ENCODE measurements at places on chromosomes 1 and 21. TPM values are rescaled to one million over a fixed set of nuclear protein-coding genes. Genes with fewer than 3 reads are reported as not detected.
A peak's percentile ranks its signal among the peaks of the same experiment; 100 is the strongest.

DNA sequence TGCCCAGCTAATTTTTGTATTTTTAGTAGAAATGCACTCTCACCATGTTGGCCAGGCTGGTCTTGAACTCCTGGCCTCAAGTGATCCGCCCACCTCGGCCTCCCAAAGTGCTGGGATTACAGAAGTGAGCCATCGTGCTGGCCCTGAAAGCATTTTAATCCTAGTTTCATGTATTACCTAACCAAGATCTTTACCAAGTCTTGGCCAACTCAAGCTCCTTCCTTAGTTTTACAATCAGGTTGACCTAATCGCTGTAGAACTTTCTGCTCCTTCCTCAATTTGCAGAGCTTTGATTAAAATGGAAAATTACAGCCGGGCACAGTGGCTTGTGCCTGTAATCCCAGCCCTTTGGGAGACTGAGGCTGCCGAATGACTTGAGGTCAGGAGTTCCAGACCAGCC lies 3.2 kb upstream of the TMEM63A start:
- no peaks in the 10 kb centered on the region for H3K27me3 ChIP-seq
- H3K4me1 ChIP-seq: peaks cover 11% of the 10 kb centered on the region
- no peaks in the 10 kb centered on the region for H3K36me3 ChIP-seq
- no peak overlapping the region for H3K27ac ChIP-seq
- no peak for DNase-seq

- peaks cover 57% of the 10 kb centered on the region for H3K4me1 ChIP-seq
- DNase-seq: no peak
- H3K27me3 ChIP-seq: no peaks in the 10 kb centered on the region
- H3K4me3 ChIP-seq: peak overlapping the region; percentile 97
- H3K27ac ChIP-seq: peak overlapping the region; percentile 94
These were observed 1.5 kb downstream of the HIPK1 start for GRCh38 chr1:113930499-113931161.

DNA sequence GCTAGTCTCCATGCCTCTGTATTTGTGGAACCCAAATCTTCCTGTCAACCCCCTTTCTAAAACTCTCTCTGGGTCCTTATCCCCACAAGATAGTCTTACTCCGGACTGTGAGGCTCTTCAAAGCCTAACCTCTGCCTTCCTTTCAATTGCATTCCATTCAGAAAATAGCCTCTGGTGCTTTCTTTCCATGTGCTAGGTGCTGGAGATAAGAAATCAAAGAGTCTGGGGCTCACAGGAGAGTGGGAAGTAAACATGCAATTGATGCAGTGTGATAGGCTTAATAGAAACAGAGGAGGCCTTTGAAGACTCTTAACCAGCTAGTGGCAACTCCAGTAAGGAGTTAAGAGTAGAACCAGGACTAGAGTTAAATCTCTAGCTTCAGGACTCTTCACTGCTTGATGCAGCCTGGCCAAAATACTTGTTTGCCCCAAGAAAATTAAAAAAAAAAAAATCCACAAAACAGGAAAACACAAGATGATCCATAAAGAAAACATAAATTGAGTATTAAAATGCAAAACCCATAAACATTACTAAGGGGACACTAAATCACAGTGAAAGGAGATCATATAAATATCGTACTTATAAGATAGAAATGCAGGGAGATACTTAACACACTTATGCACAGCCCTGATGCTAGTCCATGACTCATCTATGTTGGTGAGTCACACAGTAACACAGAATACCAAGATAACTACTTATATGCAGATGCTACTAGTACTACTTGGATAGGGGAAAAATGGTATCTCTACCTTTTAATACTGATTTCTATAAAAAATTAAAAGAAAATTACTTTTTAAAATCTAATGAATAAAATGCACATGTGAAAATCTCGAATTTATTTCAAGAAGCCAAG lies 341.5 kb downstream of the KCNH1 start:
- H3K36me3 ChIP-seq: no peaks in the 10 kb centered on the region
- H3K4me1 ChIP-seq: no peaks in the 10 kb centered on the region
- H3K4me3 ChIP-seq: no peak overlapping the region
- no peaks in the 10 kb centered on the region for H3K27me3 ChIP-seq
- no peak overlapping the region for H3K27ac ChIP-seq

DNA sequence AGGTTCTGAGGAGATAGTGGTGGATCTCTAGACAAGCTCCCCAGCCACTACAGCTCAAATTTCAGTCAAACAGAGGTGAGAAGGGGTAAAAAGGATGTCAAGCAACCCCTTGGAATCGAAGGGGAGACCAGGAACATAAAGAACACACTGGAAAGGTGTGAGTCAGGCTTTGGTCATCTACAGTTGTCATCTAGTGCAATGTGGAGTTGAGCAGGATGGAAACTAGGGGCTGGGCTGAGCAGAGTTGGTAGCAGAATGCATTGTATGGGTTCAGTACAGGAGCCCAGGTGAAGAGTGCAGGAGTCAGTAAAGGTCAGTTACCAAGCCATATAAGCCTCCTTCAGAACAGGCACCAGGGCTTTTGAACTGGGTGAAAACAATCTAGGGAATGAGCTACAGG lies 52.7 kb upstream of the VAV3 start:
- H3K4me1 ChIP-seq: no peaks in the 10 kb centered on the region
- no peak overlapping the region for H3K4me3 ChIP-seq
- H3K27me3 ChIP-seq: no peaks in the 10 kb centered on the region
- DNase-seq: no peak
- no peaks in the 10 kb centered on the region for H3K36me3 ChIP-seq

Gene L1TD1
- not detected for total RNA-seq

GRCh38 chr1:228070173-228070572 lies 12.3 kb upstream of the ARF1 start:
- no peaks in the 10 kb centered on the region for H3K4me1 ChIP-seq
- H3K27me3 ChIP-seq: no peaks in the 10 kb centered on the region
- H3K27ac ChIP-seq: no peak overlapping the region
- H3K36me3 ChIP-seq: no peaks in the 10 kb centered on the region

DNA sequence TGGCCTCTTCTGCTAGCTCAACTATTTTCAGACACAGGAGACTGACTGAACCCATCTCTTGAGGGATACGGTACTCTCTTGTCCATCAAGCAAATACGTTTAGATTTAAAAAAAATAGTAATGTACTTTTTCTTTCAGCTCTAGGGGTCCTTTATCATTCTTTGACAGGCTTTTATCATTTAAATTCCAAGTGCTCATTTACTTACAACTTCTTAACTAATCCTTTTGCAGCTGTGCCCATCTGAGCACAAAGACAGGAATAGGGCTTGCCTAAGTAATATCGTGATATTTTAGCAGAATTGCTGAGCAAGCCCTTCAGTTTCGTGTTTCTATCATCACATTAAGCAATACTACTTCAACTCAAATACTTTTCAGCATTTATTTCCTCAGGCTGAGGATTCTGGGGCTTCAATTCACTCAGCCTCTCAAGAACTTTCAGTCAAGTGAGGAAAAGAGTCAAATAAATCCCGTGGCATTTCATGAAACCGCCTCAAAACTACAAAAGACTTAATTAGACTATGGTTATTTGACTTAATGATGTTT lies 317.6 kb downstream of the BACH1 start:
- no peak for DNase-seq
- H3K4me1 ChIP-seq: no peaks in the 10 kb centered on the region
- H3K27me3 ChIP-seq: no peaks in the 10 kb centered on the region
- no peaks in the 10 kb centered on the region for H3K36me3 ChIP-seq

Gene SPRR1B
- not detected for total RNA-seq

Gene LEMD1
- total RNA-seq: not detected

GRCh38 chr1:86862920-86863319 lies 51.0 kb downstream of the SELENOF start:
- H3K27ac ChIP-seq: no peak overlapping the region
- H3K36me3 ChIP-seq: peaks cover 6% of the 10 kb centered on the region
- no peak overlapping the region for H3K4me3 ChIP-seq
- H3K27me3 ChIP-seq: no peaks in the 10 kb centered on the region
- no peak for DNase-seq

Gene DFFB
- 5.0 TPM for total RNA-seq

GRCh38 chr1:151612501-151613281 lies 841 bp downstream of the SNX27 start:
- peak overlapping the region; percentile 98 for H3K27ac ChIP-seq
- DNase-seq: no peak
- peak overlapping the region; percentile 92 for H3K4me3 ChIP-seq

GRCh38 chr1:231828182-231828920 lies 201.8 kb downstream of the DISC1 start:
- DNase-seq: no peak
- no peak overlapping the region for H3K27ac ChIP-seq
- H3K27me3 ChIP-seq: no peaks in the 10 kb centered on the region
- no peaks in the 10 kb centered on the region for H3K36me3 ChIP-seq

Gene RAP1A
- 235 TPM for total RNA-seq

Gene WNT2B
- 6.3 TPM for total RNA-seq

DNA sequence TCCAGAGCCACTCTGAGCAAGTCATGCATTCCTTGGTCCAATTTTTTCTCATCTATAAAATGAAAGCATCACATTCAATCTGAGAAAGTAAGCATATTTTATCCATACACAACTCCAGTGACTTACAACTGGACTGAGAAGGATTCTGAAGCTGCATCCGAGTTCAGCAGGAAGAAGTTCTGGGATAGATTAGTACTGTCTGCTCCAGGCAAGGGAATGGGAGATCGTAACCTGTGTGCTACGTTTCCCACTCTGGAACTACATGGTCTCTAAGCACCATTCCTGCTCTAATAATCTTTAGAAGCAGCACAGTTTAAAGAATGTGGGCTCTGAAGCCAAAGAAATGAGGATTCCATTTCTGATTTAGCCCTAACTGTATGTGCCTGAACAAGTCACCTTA lies 79.4 kb downstream of the LACTBL1 start:
- DNase-seq: no peak
- H3K27me3 ChIP-seq: peaks cover 23% of the 10 kb centered on the region
- no peaks in the 10 kb centered on the region for H3K36me3 ChIP-seq

GRCh38 chr1:47205918-47206317 lies 16.1 kb upstream of the PDZK1IP1 start:
- H3K27ac ChIP-seq: no peak overlapping the region
- no peaks in the 10 kb centered on the region for H3K36me3 ChIP-seq
- no peaks in the 10 kb centered on the region for H3K4me1 ChIP-seq
- no peaks in the 10 kb centered on the region for H3K27me3 ChIP-seq
- no peak overlapping the region for H3K4me3 ChIP-seq

GRCh38 chr1:111732718-111733117 lies 6.5 kb downstream of the INKA2 start:
- H3K4me3 ChIP-seq: no peak overlapping the region
- peaks cover 87% of the 10 kb centered on the region for H3K4me1 ChIP-seq
- H3K27ac ChIP-seq: peak overlapping the region; percentile 64
- no peaks in the 10 kb centered on the region for H3K27me3 ChIP-seq

DNA sequence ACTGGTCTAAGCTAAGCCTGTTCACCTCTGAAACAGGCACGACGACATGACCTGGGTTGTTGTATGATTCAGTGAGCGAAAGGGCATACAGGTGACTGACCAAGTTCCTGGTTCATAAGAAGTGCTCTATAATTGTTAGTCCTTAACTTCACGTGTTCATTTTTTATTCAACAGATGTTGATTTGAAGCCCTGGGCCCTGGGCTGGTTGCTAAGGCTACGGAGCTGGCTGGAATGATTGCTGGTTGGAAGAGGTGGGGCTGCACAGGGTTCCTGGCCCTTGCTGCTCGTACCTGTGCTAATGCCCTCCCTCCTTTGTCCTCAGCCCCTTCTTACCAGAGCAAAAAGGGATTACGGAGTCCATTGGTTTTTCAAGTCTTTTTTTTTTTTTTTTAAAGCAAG lies 111.3 kb upstream of the CSF3R start:
- no peaks in the 10 kb centered on the region for H3K4me1 ChIP-seq
- H3K4me3 ChIP-seq: no peak overlapping the region
- no peak for DNase-seq
- H3K36me3 ChIP-seq: no peaks in the 10 kb centered on the region
- H3K27ac ChIP-seq: no peak overlapping the region
- H3K27me3 ChIP-seq: peaks cover 82% of the 10 kb centered on the region

Gene VWA1
- 131 TPM for total RNA-seq

GRCh38 chr1:173223031-173223380 lies 15.9 kb upstream of the TNFSF4 start:
- no peak overlapping the region for H3K27ac ChIP-seq
- H3K4me3 ChIP-seq: no peak overlapping the region
- H3K27me3 ChIP-seq: no peaks in the 10 kb centered on the region
- DNase-seq: no peak

GRCh38 chr1:58629031-58629462 lies 52.0 kb upstream of the TACSTD2 start:
- no peaks in the 10 kb centered on the region for H3K36me3 ChIP-seq
- DNase-seq: no peak
- H3K4me3 ChIP-seq: no peak overlapping the region

Gene SNX7
- total RNA-seq: 40.5 TPM

DNA sequence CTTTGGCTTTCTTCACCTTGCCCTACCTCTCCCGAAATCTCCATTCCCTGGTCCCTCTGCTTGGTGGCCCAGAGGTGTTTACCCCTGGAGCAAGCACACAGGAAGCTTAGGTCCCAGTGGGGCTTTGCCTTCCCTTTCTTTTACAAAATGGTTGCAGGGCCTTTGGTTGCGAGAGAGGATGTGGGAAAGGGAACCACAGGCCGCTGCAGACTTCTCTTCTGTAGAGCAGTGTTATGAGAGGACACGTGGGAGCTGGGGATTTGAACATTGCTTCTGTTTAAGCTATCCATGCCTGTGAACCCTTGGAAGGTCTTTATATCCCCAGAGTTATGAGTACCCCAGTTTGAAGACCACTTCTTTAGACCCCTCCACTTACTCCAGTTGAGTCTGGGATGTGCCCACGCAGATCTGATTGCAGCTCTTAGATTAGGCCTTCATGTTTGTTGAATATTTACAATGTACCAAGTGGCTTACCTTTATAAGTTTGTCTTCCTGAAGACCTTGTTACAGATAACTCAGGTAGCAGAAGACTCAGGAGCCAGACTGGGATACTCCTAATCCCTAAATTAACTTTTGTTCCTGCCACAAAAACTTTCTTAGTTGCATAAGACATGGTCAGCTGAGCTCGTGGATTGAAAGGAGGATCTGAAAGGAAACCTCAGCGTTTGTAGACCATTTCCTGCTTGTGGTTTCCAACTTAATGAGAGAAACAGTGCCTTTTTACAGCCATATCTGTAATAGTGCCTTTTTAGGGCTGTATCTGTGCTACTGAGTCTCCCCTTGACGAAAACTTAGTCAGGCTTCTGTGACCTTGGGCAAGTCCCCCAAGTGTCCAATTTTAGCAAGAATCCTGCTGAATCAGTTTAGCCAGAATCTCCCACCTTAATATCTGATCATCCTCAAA lies 21.9 kb upstream of the IVNS1ABP start:
- no peaks in the 10 kb centered on the region for H3K36me3 ChIP-seq
- H3K27me3 ChIP-seq: no peaks in the 10 kb centered on the region
- no peak overlapping the region for H3K27ac ChIP-seq
- H3K4me3 ChIP-seq: no peak overlapping the region

GRCh38 chr1:230976825-230977747 lies 1.6 kb downstream of the TTC13 start:
- H3K36me3 ChIP-seq: peaks cover 25% of the 10 kb centered on the region
- H3K27ac ChIP-seq: peak overlapping the region; percentile 79
- DNase-seq: no peak

Gene GBP5
- total RNA-seq: 3.0 TPM

DNA sequence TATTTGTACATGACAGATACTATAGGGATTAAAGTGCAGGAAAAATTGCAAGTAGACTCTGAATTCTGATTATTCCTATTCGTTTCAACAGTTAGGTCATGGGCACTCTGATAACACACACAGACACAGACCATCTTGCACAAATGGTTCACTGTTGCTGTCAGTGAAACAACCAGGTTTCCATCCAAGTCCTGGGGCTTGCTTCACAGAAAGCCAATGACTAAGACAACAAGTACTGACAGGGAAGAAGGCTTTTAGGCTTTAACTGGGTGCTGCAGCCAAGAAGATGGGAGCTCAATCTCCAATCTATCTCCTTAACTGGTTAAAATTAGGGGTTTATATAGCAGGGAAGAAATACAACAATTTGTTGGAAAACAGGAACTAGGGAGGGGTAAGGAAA lies 57.6 kb downstream of the RIMS3 start:
- H3K4me3 ChIP-seq: no peak overlapping the region
- DNase-seq: no peak
- no peaks in the 10 kb centered on the region for H3K27me3 ChIP-seq
- H3K36me3 ChIP-seq: no peaks in the 10 kb centered on the region

Gene SLC6A9
- total RNA-seq: 5.4 TPM
